ENCODE measurements at places on chromosomes 2 and 18.

GRCh38 chr2:8087480-8087840 is 594.4 kb upstream of the ID2 start:
- no peak for DNase-seq

GRCh38 chr2:3712424-3712823 is 9.0 kb downstream of the DCDC2C start:
- DNase-seq, result no peak

- DNase-seq, result no peak
These were observed 132.8 kb upstream of the TMEFF2 start for GRCh38 chr2:192327576-192327975.

DNA sequence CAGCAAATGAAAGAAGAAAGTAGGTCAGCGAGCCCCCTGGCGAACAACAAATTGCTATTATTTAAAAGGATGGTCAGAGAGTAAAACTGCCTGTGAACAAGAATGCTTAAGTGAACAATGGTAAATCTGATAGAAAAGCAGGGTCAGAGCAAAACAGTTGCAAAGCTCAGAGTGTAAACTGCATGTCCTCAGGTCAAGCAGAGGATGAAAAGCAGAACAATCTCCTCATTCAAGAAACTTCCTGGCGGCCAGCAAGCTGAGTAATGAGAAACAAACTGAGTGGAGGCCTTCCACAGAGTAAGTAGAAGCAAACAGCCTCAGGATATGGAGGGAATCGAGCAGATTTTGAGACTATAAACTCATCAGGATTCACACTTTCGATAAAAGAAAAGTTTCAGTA is 117.9 kb downstream of the PPP1R1C start:
- no peak for DNase-seq

Data from stimulated activated CD8-positive, alpha-beta memory T cell treated with anti-CD3 and anti-CD28 coated beads, Interleukin-12 subunit alpha, Interleukin-12 subunit beta, amount 100 ng/mL, for 1 hour (primary cell).